ENCODE measurements at places on chromosomes 13 and 19.

DNA sequence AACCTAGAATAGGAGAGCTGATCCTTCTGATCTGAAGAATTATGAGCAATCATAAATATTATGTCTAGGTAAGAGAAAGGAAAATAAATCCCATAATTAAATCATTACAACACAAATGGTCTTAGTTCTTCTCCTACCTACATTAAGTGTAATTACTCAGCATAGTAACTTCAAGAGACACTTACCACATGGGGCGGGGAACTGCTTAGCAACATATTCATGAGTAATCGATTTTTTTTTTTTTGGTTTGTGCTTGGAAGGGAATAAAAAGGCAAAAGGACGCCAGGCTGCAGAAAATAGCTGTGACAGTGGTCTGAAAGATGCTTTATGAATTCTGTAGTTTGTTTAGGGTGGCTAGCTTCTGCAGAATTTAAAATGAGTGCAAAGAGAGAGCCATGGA lies 103.3 kb upstream of the HTR2A start:
- DNase-seq: no peak

GRCh38 chr19:10517760-10518443 lies 655 bp upstream of the S1PR5 start:
- DNase-seq: peak; percentile 54

DNA sequence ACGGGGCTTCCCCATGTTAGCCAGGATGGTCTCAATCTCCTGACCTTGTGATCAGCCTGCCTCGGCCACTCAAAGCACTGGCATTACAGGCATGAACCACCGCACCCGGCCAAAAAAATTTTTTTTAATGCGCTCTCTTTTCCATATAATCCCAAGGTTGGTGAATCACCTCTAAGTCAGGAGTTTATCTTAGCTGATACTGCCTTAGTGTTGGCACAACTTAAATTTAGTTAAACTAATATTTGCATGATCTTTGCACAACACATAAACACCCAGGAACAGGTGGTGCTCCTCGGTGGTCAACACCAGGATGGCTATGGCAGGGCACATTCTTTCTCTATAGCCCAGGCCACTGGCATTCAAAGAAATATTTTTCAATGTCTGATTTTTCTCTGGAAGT lies 24.1 kb upstream of the PSG7 start:
- DNase-seq: no peak

GRCh38 chr13:33208290-33209220 lies 77.0 kb downstream of the STARD13 start:
- no peak for DNase-seq

- DNase-seq: no peak
These were observed 17.2 kb upstream of the SCEL start for GRCh38 chr13:77518266-77518665.

- DNase-seq: no peak
These were observed 6.1 kb downstream of the FIZ1 start for GRCh38 chr19:55593096-55593772.

- no peak for DNase-seq
These were observed 3.5 kb upstream of the TBC1D4 start for GRCh38 chr13:75485286-75486062.

GRCh38 chr13:113763254-113763653 lies 4.2 kb downstream of the TMEM255B start:
- DNase-seq: no peak

GRCh38 chr13:36456577-36456976 lies 24.3 kb downstream of the CCNA1 start:
- DNase-seq: no peak

DNA sequence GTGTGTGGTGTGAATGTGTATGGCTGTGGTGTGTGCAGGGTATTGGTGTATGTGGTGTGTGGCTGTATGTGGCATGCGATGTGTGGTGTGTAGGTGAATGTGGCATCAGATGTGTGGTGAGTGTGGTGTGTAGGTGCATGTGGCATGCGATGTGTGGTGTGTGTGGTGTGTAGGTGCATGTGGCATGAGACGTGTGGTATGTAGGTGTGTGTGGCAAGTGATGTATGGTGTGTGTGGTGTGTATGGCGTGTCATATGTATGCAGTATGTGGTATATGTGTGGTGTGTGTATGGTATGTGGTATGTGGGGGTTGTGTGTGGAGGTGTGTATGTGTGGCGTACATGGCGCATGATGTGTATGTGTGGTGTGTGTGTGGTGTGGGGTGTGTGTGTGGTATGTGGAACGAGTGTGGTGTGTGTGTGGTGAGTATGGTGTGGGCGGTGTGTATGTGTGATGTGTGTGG lies 63.4 kb downstream of the PEPD start:
- no peak for DNase-seq

- peak; percentile 38 for DNase-seq
These were observed 705 bp downstream of the STXBP2 start for GRCh38 chr19:7637374-7638256.

GRCh38 chr13:114286808-114287207 lies 5.4 kb downstream of the UPF3A start:
- no peak for DNase-seq

All from NCI-H1417 (cell line).